ENCODE measurements at places on chromosomes 1 and 21. TPM values are rescaled to one million over a fixed set of nuclear protein-coding genes. Genes with fewer than 3 reads are reported as not detected.

The TRNP1 gene
- 4.7 TPM for polyA plus RNA-seq

The PAQR6 gene
- polyA plus RNA-seq = 5.1 TPM

The RGS2 gene
- polyA plus RNA-seq = 30.3 TPM

The ICOSLG gene
- polyA plus RNA-seq = 8.4 TPM

The SLC37A1 gene
- polyA plus RNA-seq = 7.1 TPM

The C1orf35 gene
- 13.4 TPM for polyA plus RNA-seq

The TMPRSS15 gene
- polyA plus RNA-seq = 0.23 TPM

The CAPZA1 gene
- polyA plus RNA-seq = 146 TPM

The LINGO4 gene
- polyA plus RNA-seq = not detected

DNA sequence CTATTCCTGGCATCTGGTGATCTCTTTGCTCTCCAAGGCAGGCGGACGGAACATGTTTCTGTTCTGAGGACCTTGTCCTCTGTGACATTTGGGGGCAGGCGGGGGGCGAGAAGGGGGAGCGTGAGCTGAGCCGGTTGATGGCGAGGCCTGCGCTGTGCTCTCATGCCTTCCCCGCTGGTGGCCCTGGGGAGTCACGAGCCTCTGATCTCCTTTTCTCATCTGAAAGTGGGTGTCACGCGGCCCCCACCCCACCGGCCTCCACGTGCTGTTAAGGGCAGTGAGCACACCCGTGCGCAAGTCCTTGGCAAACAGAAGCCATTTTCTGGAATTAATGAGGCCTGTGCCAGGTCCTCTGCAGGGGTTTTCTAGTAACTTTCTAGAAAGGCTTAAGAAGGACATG is 102.8 kb upstream of the ACTRT2 start:
- DNase-seq = no peak

DNA sequence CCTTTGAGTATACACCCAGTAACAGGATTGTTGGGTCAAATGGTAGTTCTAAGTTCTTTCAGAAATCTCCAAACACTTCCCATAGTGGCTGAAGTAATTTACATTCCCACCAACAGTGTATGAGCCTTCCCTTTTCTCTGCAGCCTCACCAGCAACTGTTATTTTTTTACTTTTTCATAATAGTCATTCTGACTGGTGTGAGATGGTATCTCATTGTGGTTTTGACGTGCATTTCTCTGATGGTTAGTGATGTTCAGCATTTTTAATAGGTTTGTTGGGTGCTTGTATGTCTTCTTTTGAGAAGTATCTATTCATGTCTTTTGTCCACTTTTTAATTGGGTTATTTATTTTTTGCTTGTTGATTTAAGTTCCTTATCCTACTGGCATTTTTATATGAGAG is 26.4 kb upstream of the LAMC1 start:
- no peak for DNase-seq

DNA sequence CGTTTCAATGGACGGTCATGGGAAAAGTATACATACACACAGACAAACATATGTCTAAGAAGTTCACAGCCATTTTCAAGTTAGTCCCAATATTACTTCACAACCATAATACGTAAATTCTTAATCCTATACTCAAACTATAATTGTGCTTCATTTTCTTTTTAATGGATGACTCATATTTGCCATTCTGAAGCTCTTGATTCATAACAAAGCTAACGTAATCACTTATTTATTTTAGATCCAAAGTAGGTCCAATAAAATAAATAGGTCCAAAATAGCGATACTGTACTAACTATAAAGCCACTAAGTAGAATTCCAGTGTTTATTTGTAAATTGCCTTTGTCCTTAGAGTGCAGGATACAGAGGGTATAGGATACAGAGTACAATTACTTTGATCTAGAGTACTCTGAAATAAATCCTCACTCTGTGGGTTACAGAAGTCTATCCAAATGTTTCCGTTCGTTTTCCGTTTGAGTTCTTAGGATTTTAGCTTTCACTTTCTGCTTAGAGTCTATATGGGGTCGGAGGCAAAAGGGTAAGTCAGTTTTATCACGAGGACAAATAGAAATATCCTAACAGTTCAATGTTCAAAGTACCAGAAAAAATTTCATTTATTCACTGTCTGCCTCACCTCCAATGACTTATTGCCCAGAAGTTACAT is 8.8 kb upstream of the C1orf115 start:
- no peak for DNase-seq

- DNase-seq = no peak
These were observed 7.5 kb upstream of the PRDX6 start for GRCh38 chr1:173469656-173470055.

DNA sequence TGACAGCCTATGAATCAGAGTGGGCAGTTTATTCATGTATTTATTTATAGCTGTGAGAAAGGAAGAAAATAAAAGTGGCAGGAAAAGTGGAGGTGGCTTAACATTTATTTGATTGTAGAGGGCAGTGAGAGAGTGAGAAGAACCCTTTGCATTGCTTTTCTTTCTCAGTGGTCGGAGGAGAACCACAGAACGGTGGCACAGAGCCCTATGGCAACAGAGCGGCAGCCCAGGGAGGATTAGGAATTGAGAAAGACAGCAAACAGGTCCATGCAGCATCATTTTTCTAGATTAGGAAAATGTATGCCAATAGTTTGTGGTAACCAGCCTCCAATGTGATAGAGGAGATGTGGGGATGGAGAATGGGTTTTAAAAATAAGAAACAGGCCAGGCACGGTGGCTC is 53.1 kb downstream of the NMNAT2 start:
- no peak for DNase-seq

DNA sequence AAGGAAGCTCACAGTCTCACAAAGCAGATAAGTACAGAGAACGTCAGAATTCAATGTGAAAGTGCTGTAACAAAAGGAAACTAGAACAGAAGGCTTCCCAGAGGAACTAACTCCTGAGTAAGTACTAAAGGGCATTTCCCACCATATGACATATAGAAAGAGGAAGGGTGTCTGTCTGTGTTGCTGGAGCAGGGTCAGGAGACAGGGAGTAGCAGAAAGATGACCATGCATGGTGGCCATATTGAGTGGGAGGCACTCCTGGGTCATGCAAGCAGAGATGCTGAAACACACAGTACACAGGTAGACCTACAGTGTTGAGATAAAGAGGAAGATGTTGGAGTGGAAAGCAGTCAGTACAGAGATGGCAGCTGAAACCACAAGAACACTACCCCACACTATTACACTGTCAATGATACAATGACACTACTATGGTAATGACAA is 47.3 kb downstream of the SLC25A24 start:
- DNase-seq = no peak

DNA sequence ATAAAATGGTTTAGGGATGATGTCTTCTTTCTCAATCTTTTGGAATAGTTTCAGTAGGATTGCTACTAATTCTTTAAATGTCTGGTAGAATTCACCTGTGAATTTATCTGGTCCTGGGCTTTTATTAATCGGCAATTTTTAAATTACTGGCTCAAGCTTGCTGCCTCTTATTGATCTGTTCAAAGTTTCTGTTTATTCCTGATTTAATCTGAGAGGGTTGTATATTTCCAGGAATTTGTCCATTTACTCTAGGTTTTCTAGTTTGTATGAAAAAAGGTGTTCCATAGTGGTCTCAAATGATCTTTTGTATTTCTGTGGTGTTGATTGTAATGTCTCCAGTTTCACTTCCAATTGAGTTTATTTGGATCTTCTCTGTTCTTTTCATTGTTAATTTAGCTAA is 617.8 kb downstream of the LTN1 start:
- DNase-seq = no peak

GRCh38 chr1:151238467-151238739 is 16.1 kb upstream of the PSMD4 start:
- no peak for DNase-seq

- DNase-seq = no peak
These were observed 2.0 kb downstream of the CR1 start for GRCh38 chr1:207497941-207498340.

- DNase-seq = no peak
These were observed 35.8 kb downstream of the ECE1 start for GRCh38 chr1:21254335-21254951.

DNA sequence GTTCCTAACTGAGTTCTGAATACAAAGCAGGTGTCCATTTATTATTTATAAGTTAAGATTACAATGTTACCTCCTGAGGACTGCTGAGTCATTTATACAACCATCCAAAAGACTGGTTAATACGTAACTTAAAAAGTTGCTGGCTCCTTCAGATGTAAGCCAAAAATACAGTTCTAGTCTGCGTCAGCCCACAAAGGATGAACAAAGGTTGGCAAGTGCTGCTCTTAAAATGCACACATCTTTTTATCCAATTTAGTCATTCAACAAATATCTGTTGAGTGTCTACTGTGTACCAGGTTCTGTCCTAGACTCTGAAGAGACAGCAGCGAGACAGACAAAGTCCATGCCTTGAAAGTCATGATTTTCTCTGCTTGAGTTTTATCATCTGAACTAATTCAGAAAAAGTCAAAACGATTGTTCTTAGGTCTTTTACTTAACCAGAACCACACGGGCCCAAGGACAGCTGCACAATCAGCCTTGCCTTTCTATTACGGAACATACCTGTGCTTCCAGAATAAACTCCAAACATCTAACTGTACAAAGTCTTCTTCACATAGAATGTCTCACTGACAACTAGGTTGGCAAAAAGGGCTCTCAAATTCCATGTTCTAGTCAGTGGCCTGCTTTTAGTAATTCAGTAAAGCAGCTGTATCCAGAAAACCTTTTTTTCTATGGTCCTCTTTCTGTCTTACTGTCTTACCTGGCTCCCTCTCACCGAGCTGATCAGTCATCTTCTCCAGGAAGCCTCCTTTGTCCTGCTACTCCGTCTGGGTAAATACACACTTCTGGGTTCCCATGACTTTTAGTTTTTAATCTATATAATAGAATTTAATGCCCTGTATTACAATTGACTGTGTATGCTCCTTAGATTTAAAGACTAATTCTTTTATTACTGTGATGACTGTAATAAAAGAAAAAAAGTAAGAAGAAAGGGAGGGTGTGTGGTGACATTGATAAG is 15.5 kb upstream of the CNN3 start:
- no peak for DNase-seq

Measured in renal cortex interstitium (tissue), 15 donors.